Fibroblast of skin of left biceps (primary cell): ENCODE measurements at places on chromosomes 2 and 18.

GRCh38 chr2:176518823-176519222, 249.6 kb downstream of the MTX2 start:
- no peak for DNase-seq

DNA sequence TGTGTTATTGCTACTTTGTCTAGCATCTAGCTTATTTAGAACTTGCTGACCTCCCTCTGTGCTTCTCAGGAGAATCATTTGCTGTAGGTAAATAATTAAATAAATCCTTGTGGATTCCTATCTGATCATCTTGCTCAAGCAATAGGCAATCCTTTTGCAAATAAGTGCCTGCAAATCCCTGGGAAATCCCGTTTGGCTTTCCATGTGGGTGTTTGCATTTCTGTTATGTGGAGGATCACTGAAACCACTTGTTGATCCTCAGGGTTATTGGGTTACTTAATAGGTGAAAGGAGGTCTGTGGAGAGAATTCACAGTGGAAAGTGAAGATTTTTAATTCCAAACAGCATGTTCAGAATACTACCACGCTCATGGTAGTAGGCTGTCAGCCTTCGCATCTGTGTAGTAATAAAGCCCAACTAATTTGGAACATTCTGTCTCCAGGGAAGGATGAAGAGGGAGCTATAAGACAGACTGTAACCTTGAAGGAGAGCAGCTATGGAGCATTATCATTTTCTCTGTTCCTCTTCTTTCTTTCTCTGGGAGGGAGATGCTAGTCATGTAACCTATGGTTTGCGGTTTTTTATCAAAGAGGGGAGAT, 72.5 kb downstream of the GULP1 start:
- no peak for DNase-seq

GRCh38 chr18:76993573-76993972, 139.0 kb downstream of the MBP start:
- DNase-seq, result no peak

DNA sequence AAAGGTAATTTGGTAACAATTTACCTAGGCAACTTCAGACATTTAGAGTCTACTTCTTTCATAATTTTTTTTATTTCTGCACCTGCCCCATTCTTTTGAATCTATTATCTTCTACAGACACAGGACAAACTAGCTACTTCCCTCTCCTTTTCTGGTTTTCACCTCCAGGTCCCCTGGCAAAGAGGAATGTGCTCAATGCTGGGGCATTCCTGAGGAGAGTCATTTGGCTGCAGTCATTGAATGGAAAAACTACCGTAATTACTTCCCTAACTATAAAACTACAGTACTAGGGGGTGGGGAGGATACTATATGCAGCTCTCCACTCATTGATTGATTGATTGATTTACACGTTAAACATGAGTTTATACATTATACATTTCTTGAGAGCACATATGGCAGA, 11.2 kb upstream of the ARHGAP28 start:
- no peak for DNase-seq

- no peak for DNase-seq
Observed at GRCh38 chr2:42522035-42522434, 28.3 kb upstream of the KCNG3 start.

GRCh38 chr2:3462493-3463104, 56.7 kb downstream of the ADI1 start:
- DNase-seq, result no peak

- DNase-seq, result no peak
Observed at GRCh38 chr2:171509945-171510731, 12.1 kb upstream of the CYBRD1 start.

- no peak for DNase-seq
Observed at GRCh38 chr18:31088532-31088931, 13.7 kb downstream of the DSC2 start.

- DNase-seq, result no peak
Observed at GRCh38 chr2:69848186-69848790, 18.8 kb downstream of the GMCL1 start.

DNA sequence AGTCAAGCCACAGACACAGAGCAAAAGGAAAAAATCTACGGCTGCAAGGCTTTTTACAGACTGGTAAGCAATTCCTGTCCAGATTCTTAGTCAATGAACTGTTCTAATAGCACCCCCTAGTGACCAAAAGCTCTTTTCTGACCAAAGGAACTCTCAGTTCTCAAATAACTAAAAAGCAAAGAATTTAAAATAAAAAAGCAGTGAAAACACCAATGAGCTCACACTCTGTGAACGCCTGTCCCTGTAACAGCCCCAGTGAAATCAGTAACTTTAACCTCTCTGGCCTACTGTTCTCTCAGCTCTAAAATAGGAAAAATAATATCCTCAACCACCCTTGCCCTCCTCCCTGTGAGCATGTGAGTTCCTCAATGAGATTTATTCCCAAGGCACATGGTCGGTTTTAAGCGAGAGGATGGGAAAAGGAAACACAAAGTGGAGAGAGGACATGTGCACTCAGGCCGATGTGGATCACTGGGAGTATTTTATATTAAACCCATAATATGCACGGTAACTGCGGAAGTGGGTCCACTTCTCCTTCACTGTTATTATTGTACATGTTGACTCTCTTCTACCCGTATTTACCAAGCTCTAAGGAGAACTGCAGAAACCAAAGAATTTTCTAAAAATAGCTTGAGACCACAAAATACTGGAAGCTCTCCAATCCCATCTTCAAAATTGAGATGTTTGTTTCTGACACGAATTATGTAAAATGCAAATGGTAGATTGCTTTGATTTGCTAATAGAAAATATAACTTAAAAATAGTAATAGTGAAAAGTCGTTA, 128.5 kb downstream of the STK39 start:
- DNase-seq, result peak; percentile 34

DNA sequence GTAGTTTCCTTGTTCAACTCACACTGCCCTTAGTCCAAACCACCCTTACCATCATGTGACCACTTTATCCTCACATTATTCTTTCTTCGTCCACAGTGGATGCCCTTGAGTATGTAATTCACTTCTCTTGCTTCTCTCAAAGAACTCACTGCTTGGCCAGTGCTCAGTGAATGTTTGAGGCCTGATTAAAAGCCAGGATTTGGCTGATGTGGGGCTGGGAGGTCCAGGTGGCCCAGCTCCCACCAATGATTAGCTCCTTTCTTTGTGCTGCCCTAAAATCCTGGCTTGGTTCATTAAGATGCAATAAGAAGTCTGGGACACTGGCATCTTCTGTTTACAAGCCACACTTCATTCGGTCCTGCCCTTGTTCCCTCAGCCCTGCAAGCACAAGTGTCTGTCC, 97.8 kb upstream of the CELF4 start:
- no peak for DNase-seq

DNA sequence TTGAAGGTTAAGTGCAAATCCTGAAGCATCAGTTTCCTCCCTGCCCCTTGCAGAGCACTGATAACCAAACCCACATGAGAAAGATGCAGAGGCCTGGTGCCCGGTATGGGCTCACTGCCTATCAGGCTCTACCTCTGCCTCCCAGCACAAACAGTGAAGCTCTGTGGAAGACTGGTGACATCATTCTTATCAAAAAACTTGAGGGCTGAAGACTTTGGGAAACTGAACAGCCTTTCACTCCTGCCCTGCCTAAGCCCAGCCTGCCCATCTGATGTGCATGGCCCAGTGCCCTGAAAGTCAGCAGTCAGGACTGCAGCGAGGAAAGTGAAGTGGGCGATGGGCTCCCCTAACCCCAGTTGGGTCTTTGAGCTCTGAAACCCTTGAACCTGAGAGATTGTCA, 174.8 kb upstream of the ARL4C start:
- no peak for DNase-seq

- no peak for DNase-seq
Observed at GRCh38 chr18:49169037-49169521, 218.3 kb upstream of the SMAD7 start.

GRCh38 chr2:88765154-88765888, 73.8 kb downstream of the RPIA start:
- DNase-seq, result no peak

DNA sequence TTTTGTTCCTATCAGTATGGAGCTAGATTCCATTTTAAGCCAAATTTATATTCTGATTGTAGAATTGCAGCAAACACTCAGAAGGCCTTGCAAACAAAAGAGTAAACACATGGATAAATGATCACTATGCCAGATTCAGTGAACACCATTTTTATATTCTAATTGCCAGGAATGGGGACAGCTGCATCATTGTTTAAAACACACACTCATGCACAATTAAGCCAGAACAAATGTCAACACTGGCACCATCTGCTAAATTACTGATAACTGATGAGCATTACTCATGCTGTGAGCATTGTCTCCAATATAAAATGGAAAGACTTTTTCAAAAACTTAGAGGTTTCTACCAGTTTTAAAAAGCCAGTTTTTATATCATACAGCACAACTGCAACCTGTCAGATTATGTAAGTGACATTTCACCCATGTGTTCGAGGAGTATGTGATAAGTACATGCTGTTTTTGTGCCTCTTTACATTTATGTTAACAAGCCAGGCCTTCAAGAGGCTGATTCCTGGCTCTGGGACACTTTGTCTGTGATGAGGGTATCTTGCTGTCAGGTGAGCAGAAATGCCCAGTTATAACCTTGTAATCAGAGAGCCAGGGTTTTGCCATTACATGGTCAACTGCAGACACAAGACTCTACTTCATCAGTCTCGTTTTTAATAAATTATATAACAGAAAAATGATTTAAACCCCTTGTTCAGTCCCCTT, 4.4 kb upstream of the ST8SIA5 start:
- no peak for DNase-seq

GRCh38 chr18:27121108-27121507, 64.0 kb downstream of the CHST9 start:
- no peak for DNase-seq

DNA sequence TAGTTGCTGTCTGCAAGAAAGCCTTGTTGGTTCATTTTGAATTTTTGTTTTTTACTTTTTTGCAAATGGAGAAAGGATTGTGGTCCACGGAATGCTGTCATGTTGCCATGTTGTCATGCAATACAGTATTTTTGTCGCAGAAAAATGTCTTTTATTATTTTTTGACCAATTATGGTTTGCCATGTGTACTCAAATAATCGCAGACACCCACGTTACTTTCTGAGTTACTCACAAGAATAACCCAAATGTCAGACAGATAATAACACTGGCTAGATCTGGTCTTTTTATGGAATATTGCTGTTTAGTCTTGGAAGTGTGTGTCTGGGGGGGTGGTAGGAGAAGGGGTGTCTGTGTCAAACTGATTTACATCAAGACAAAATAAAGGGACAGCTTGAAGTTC, 188.9 kb downstream of the LTBP1 start:
- DNase-seq, result no peak

- no peak for DNase-seq
Observed at GRCh38 chr18:34159691-34160185, 65.0 kb downstream of the NOL4 start.

- DNase-seq, result no peak
Observed at GRCh38 chr2:23246992-23247683, 137.8 kb upstream of the KLHL29 start.

DNA sequence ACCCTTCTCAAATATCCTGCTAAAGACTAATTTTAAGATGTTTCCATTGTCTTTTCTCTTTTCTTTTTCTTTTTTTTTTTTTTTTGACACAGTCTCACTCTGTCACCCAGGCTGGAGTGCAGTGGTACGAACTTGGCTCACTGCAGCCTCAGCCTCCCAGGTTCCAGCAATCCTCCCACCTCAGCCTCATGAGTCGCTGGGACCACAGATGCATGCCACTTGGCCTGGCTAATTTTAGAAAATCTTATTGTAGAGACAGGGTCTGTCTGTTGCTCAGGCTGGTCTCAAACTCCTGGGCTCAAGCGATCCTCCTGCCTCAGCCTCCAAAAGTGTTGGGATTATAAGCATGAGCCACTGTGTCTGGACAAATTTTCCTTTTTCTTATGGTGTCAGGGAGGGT, 167.5 kb downstream of the MCFD2 start:
- DNase-seq, result no peak
